Mammary epithelial cell (primary cell): ENCODE measurements at places on chromosomes 12 and 14.
A peak's percentile ranks its signal among the peaks of the same experiment; 100 is the strongest.

DNA sequence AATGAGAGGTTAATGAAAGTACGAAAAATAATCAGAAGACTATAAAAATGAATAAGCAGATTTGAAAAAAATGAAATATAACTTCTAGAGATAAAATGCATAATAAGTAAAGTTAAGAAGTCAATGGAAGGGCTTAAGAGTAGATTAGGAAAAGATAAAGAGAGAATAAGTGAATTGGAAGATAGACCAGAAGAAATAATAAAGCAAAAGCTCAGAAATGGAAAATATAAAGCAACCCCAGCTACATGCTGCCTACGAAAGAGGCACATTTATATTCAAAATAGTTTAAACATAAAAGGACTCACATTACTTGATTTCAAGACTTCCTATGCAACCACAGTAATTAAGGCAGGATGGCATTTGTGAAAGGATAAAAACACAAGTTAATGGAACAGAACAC lies 19.9 kb downstream of the ZNF605 start:
- no peak for DNase-seq

DNA sequence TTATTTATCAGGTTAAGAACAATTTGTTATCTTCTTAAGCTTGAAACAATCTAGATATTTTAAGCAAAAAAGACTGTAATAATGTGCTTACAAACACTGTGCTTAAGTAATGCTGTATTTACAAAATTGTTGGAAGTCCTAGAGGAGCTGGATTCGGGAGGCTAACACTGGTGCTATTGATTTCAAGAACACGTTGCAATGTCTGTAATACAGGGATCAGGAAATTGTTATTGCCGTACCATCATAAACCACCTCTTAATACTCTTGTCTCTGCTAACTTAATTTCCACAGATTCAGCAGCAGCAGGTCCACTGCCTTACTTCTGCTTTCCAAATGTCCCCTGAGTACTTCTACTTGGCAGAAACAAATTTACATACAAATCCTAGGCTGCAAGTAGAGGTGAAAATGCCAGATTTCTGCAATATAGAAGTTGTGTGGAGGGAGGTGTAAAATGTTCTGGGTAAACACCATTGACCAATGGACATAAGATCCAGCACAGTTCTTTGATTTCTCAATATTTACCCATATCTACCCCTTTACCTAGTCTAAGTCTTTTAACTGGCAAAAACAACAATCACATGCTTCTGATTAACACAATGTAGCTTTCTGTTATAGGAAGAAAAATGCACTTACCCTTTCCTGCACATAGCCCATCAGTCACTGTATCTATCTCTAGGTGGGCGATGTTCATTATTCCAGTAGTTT lies 663.4 kb downstream of the TMTC2 start:
- DNase-seq: no peak

DNA sequence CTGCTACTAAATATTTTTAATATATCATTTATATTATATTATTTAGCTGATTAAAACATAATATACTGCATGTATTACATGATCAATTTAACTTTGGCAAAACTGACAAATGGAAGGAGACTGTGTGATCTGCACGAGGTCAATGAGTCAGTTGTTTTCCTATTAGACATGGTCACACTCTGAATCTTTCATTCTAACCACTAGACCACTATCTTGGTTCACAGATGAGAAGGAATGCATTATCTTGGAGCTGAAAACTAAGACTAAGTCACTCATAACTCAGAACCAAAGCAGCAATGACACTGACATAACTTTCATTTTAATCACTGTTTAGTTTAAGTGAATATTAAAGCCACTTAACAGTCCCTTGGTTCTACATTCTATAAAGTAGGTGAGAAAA lies 37.4 kb downstream of the GNPTAB start:
- peak; percentile 53 for DNase-seq

GRCh38 chr12:11794751-11795150 lies 145.3 kb downstream of the ETV6 start:
- DNase-seq: no peak

GRCh38 chr12:64186789-64187188 lies 35.3 kb downstream of the KICS2 start:
- DNase-seq: peak; percentile 46

GRCh38 chr12:51328587-51328986 lies 4.6 kb upstream of the BIN2 start:
- no peak for DNase-seq

GRCh38 chr12:113083863-113084435 lies 27.4 kb downstream of the DTX1 start:
- DNase-seq: no peak

- DNase-seq: no peak
Measured at GRCh38 chr14:91742621-91743304, 10.9 kb upstream of the CATSPERB start.

- no peak for DNase-seq
Measured at GRCh38 chr14:78982551-78982950, 812.4 kb downstream of the NRXN3 start.

- DNase-seq: no peak
Measured at GRCh38 chr12:14605401-14605989, 37.8 kb upstream of the PLBD1 start.

GRCh38 chr14:105447651-105448640 lies 26.7 kb upstream of the CRIP2 start:
- no peak for DNase-seq

DNA sequence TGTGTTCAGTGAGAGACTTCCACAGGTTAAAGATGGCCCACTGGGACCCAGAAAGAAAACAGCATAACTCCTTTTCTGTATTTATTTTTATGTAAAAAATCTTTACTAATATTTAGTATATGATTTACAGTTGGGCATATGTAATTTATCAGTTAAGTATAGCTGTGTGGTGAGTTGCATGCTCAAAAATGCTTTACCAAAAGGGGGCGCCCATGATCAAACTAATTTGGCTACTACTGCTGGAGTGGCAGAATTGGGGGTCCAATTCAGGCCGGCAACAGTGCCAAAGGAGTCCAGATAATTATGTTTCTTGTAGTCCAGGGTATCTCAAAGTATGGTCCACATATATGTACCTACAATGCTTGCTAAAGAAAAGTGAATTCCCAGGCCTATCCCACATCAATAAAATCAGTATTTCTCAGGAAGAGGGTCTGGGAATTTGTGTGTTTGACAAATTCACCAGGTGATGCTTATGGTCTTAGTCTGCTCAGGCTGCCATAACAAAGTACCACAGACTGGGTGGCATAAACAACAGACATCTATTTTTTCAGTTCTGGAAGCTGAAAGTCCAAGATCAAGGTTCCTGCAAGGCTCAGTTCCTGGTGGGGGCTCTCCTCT lies 152.0 kb downstream of the KTN1 start:
- no peak for DNase-seq

GRCh38 chr14:76946753-76947077 lies 81.8 kb downstream of the IRF2BPL start:
- DNase-seq: no peak

GRCh38 chr14:36315159-36315853 lies 5.1 kb downstream of the MBIP start:
- DNase-seq: peak; percentile 13

DNA sequence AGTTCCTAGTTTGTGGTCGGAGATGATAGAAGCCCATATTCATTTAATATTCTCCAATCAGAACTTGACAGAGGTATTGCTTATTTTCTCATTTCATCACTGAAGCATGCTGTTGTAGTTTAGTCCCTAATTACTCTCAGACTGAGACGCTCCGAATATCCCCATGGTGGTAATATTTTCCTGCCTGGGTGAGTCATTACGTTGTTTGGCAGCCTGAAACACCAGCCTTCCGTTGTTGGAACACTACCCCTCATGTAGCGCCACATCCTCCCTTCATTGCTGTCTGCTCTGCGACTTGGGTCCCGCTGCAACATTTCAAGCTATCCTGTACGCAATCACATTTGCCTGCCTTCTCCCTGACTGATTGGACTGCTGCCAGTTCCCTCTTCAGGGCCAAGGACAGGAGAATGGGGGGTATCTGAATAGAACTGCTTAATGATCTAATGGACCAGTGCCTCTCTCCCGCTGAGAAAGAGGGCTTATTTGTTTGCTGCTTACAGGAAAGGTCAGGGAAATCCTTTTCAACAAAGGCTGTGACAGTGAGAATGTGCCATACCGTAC lies 369.1 kb downstream of the NPAS3 start:
- no peak for DNase-seq

- DNase-seq: no peak
Measured at GRCh38 chr14:105903971-105904370, 377.6 kb downstream of the TMEM121 start.

DNA sequence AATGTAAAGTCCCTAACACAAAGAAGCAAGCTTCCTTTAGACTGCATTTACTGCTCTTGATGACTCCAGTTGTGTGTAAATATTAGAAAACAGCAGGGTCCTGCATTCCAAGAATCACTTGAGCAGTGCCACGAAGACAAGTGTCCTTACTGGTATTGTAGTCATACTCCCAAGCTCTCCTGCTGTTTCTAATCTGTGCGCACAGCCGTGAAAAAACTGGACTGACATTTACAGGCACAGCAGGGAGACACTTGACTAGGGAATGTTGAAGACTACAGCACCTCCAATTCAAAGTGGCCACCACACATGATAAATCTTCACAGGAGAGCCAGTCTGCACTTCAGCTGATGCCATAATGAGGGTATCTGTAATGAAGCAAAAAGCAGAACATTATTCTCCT lies 91.4 kb downstream of the VRK1 start:
- DNase-seq: no peak

DNA sequence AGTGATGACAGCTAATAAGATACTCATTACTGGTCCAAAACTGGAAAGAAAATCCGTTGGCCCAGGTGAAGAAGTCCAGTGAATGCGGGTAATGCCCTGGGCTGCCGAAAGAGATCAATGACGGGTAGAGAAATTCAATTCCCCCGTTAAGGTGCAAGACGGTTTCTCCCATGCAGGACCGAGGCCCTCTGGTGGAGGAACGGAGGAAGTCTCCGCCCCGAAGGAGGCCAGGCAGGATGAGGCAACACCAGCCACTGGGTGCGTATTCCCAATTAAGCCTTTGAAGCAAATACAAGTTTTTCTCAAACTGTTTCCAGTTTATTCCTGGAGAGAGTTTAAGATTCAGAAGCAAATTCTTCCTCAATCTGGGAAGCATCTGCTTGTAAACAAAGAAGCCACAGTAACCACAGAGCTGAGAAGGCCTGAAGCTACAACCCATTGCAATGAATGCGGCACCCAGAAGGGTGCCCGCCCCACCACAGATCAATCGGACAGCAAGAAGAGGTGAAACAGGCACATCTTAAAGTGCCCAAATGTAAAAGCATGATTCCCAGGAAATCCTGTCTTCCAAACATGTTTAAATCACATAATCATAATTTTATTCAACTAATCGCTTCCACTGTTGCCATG lies 118.5 kb downstream of the TTC7B start:
- peak; percentile 62 for DNase-seq

DNA sequence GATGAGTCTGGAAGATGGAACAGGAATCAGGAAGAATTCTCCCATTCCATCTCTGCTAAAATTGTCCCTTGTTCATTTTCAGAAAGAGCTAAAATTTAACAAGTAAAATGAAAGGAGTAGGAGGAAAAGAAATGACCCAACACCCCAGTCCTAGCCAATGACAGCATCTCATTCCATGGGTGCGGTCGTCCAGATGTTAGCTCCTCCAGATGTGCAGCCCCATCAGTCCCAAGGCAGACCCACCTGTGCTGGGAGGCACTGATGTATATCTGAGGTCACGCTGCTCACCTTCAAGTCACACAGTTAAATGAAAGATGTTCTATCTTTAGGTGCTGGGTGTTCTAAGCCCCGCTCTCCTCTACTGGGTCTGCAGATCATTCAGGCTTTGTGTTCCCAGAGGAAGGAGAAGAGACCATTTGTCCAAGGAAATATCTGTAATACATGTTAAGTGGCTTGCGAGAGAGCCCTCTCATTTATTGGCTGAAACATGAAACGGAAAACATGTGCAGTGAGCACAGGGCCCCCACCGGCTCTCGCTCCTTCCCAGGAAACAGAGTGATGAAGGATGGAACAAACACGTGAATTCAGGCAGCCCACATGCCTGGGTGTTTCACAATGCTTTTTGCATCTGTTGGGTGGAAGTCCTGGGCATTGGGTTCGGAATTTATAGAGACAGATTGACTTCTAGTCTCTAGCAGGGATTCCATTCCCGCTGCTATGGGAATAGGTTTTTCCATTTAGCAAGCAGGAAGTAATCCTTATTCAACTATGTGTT lies 294.6 kb downstream of the NUAK1 start:
- no peak for DNase-seq

GRCh38 chr14:61780125-61780524 lies 17.9 kb downstream of the SNAPC1 start:
- DNase-seq: no peak

DNA sequence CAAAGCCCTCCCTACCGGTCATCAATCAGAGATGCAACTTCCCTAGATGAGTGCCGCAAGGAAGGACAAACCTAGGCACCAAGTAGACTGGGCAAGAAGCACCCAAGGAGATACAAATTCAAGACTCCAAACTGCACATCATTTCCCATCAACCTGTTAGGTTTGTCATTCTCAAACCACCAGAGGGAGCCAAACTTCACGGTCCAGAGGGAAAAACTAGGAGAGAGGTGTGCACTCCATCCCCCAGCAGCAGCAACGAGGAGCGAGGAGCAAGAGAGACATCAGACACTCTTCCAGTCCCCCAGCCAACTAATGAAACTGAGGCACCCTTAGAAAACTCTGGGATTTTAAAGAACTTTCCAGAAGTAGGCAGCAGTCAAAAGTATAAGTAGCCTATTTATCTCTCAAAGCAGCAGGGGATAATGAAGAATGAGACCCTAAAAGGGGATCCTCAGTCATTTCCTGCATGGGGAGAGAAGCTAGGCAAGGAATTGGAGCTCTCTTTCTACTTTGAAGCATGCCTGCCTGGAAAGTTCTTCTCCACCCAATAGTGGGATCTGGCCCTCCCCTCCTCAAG lies 37.0 kb upstream of the NT5DC3 start:
- peak; percentile 72 for DNase-seq

GRCh38 chr12:57611108-57611826 lies at the start of gene ARHGEF25:
Gene ARHGEF25, plus strand, starts transcription at chr12:57611435. Its CDS starts 460 bp downstream, at chr12:57611895.
- DNase-seq: no peak

DNA sequence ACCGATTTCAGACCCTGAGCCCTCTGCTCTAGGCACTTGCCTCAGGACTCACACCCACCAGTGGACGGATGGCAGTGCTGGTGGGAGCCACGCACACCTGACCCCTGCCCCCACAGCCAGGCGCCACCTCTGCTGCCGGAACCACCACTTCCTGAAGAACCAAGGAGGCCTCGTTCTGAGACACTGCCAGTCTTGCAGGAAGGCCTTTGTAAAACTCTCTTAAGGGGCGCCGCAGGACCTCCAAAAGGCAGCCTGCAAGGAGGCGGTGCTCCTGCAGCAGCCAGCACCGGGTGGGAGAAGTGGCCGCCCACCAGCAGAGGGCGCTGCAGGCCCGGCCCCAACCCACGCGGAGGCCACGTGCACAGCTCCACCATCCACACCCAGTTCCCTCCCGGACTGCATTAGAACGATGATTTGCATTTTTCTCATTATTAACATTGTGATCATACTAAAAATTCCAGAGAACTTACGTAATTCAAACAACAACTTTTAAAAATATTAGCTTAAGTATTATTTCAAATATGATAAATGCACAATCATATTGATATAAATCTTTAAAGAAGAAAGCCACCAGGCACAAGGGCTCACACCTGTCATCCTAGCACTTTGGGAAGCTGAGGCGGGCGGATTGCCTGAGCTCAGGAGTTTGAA lies 12.8 kb downstream of the STX2 start:
- peak; percentile 6 for DNase-seq

GRCh38 chr14:103943673-103944072 lies 1.3 kb upstream of the RD3L start:
- no peak for DNase-seq

- DNase-seq: no peak
Measured at GRCh38 chr12:70618371-70618770, 18.9 kb downstream of the PTPRB start.
